Panc1 (cell line): ENCODE measurements at places on chromosomes 6 and 20.

DNA sequence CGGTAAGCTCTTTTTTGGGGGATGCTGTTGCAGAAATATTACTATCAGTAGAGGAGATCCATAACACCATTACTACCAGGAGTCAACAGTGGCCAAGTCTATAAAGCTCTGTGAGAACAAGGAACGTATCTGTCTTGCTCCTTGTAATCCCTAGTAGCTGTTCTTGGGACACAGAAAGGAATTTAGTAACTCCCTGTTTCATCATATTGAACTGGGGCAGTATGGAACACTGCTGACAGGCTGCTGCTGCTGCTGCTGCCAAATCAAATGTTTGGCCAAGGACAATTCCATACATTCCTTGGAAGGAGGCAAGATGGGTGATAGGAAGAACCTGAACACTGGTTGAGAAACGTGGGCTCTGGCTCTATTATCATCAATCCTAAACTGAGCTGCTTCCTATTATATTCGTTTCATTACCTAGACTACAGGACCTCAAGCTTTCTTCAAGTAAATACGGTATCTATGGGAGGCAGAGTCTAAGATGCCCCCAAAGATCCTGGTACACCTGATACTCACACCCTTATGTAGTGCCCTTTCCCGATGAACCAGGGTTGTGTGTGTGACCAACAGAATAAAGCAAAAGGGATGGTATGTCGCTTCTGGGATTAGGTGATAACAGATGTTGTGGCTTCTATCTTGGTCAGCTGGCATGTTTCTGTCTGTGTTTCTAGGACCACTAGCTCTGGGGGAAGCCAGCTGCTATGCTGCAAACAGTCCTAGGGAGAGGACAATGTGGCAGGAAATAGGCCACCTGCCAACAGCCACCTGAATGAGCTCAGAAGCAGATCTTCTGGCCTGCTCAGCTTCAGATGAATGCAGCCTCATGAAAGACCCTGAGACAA, 39.5 kb downstream of the ELOVL5 start:
- DNase-seq: no peak

DNA sequence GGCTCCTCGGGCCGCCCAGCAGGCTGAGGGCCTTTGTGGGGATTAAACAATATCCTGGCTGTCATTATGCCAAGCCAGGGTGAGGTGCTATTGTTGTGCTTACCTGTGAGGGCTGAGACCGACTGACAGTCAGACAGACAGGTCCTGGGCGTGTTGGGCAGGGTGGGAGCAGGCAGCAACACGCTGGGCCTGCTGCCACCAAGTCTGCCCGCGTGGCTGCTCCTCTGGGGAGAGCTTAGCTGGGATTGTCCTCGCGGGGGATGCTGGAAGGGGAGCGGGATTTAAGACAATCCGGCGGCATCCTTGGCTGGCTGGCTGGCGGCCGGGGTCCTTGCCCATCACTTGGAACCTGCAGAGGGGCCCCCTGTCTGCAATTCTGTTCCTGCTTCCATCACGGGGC, 20.0 kb downstream of the ITPR3 start:
- no peak for DNase-seq

- DNase-seq: no peak
These were observed 229.6 kb downstream of the FOXC1 start for GRCh38 chr6:1839361-1839760.

DNA sequence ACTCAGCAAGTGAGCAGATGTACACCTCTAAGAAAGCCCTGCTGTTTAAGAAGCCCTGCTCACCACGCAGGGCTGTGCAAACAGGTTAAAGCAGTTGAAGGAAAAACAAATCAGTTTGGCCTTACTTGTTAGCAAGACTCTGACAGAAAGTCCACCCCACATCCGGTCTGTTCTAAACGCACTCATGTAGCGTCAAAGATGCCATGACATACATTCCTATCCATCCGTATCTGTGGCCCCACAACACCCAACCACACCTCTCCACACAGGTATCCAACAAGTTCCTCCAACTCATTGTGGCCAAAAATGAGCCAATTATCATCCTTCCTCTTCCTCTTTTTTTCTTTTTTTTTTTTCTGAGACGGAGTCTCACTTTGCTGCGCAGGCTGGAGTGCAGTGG, 22.8 kb upstream of the RAB22A start:
- no peak for DNase-seq

- no peak for DNase-seq
These were observed at the start of gene IPCEF1 for GRCh38 chr6:154356690-154357089. IPCEF1 (minus strand) TSS chr6:154356803; CDS start chr6:154265947, 90,856 bp downstream.

- no peak for DNase-seq
These were observed 3.1 kb downstream of the CD93 start for GRCh38 chr20:23082846-23083552.
